Small intestine (tissue), 16 donors: ENCODE measurements at places on chromosomes 3 and 15.

DNA sequence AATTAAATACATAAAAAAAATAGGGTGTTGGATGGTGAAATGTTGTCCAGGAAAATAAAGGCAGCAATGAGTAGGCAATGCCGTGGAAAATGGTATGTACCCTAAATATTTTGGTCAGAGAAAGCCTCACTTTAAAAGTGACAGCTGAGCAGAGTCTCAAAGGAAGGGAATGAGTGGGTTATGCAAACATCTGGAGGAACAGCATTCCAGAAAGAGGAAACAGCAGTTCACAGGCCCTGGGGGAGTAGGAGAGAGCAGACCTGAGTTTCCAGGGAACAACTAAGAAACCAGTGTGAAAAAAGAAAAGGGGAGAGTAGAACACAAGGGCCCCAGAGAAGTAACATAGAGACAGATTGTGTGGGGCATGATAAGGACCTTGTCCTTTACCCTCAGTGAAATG is 230.0 kb upstream of the CNTN3 start:
- no peak for DNase-seq

DNA sequence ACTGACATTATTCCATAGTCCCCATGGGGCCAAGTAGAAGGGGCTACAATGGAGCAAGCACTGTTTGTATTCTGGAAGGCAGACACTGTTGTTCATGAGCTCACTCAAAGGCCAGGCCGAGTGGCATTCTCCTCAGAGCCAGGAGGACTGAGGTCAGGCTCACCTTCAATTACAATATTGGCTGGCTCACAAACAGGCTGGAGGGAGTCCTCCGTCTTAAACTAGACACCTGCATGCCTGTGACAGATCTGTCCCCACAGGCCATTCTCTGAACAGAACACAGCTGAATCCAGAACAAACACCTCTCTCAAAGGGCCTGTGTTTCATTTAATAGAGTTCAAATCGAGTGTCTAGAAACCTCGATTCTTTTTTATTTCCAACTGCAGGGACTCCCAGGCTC is 347.4 kb upstream of the PPP2R3A start:
- no peak for DNase-seq

GRCh38 chr15:39096608-39097205 is 484.2 kb upstream of the THBS1 start:
- no peak for DNase-seq

DNA sequence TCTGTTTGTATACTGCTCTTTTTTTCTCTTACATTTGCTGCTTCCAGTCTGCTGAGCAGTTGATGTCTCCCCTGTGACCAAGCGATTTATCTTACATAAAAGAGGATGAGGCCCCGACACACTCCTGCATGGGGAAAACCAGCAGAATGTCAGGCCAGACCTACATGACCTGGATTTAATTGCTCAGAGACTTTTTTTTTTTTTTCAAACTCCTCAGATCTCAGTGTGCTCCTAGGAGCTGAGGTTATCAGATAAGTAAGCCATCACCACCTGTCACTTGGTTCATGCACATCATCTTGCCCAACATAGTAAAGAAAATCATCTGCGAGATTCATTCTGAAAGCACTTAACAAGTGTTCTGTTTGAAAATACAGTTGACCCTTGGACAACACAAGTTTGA is 163.1 kb downstream of the PLCL2 start:
- no peak for DNase-seq

- no peak for DNase-seq
Observed at GRCh38 chr3:156617145-156617544, 57.2 kb upstream of the TIPARP start.

DNA sequence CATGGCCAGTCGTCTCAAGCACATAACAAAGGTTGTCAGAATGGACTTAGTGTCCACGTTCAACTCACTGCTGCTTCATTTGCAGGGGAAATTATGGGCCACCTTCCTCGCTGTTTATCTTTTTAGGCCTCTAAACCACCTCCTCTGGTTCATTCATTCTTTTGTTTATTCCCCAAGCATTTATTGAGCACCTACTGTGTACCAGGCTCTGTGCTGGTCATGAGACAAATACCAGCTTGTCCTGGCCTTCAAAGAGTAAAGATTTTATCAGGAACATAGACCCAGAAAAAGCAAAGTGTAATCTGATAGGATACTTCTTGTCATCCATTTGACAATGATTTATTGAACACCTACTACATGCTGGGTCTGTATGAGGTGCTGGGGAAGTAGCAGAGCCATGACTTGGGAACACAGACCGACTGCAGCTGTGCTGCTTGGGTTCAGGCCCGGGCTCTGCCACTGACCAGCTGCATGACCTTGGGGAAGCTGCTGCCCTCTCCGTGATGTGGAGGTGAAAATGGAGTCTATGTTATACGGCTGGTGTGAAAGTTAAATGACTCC is 63.4 kb upstream of the SLC6A6 start:
- no peak for DNase-seq

DNA sequence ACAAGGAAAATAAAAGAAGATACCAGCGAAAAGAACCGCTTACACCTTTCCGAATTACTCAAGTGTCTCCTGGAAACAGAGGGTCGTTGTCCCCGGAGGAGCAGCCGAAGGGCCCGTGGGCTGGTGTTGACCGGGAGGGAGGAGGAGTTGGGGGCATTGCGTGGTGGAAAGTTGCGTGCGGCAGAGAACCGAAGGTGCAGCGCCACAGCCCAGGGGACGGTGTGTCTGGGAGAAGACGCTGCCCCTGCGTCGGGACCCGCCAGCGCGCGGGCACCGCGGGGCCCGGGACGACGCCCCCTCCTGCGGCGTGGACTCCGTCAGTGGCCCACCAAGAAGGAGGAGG is 325 bp downstream of the ALCAM start:
- peak; percentile 60 for DNase-seq

DNA sequence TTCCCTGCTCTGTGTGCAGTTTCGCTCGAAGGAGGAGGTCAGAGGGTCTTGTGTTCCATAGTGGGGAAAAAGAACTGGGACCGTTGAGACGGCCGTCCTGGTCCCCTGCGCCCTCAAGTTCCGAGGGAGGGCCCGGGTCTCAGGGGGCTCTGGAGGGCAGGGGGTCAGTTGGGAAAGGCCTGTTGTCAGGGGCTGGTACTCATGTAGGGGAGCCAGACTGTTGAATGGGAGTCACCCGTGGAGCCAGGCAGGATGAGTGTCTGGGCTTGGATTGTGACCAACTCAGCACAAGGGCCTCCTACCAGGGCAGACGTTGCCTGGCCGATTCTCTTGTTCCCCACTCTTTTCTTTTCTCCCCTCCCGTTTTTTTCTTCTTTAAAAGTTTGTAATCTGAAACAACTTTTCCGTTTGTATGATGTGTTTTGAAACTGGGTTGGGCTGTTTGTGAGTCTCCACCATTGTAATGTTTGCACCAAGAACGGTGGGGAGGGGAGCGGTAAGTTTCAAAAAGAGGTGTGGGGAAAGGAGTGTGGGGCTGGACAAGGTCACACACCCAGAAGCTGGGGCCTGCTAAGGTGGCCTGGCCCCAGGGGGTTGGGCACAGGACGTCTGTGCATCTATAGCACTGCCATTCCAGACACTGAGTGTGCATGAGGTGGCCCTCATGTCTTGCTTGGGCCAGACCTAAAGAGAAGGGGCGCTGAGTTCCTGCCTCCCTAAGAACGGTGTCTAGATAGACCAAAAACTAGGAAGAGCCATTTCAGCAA is 1.1 kb downstream of the CMTM7 start:
- DNase-seq, result no peak

- no peak for DNase-seq
Observed at GRCh38 chr15:42784705-42785104, 47.8 kb upstream of the CDAN1 start.

- DNase-seq, result no peak
Observed at GRCh38 chr3:47527952-47528725, 14.6 kb upstream of the ELP6 start.

GRCh38 chr3:86251781-86252180 is 739.2 kb downstream of the VGLL3 start:
- no peak for DNase-seq

- no peak for DNase-seq
Observed at GRCh38 chr3:36595511-36595910, 168.8 kb downstream of the DCLK3 start.

- DNase-seq, result peak; percentile 52
Observed at GRCh38 chr3:71389191-71389590, 194.3 kb downstream of the FOXP1 start.

- DNase-seq, result no peak
Observed at GRCh38 chr3:181210275-181210674, 220.7 kb upstream of the DNAJC19 start.

- DNase-seq, result peak; percentile 67
Observed at GRCh38 chr15:78788016-78788660, 23.1 kb downstream of the ADAMTS7 start.

- no peak for DNase-seq
Observed at GRCh38 chr3:12506201-12506709, 22.0 kb downstream of the TSEN2 start.

DNA sequence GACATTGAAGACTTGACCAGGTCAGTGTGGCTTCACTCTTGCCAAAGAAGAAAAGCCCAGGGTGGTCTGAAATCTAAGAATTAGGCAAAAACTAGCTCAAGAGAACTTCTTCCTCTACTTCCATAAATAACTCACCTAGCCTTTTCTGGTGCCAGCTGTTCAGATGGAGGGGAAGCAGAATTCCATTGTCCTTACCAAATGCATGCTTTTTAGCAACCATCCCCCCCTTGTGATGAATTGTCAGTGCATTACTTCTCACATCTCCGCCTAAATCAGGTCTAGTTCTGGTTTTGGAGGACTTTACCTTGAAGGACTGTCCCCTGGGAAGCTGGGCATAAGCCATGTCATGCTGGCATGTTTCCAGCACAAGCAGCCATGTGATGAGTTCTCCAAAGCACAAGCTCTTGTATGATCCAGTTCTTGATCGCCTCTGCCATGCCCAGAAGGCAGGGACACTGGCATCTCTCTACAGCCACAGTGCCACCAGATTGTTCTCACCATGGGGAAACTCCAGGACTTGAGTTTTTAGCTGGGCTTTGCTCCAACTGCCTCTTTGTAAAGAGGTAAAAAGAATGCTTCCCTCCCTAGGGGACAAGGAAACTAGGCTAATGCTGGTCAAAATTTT is 96.4 kb upstream of the IL12A start:
- DNase-seq, result no peak

GRCh38 chr3:154496978-154497377 is 67.0 kb upstream of the GPR149 start:
- DNase-seq, result no peak

DNA sequence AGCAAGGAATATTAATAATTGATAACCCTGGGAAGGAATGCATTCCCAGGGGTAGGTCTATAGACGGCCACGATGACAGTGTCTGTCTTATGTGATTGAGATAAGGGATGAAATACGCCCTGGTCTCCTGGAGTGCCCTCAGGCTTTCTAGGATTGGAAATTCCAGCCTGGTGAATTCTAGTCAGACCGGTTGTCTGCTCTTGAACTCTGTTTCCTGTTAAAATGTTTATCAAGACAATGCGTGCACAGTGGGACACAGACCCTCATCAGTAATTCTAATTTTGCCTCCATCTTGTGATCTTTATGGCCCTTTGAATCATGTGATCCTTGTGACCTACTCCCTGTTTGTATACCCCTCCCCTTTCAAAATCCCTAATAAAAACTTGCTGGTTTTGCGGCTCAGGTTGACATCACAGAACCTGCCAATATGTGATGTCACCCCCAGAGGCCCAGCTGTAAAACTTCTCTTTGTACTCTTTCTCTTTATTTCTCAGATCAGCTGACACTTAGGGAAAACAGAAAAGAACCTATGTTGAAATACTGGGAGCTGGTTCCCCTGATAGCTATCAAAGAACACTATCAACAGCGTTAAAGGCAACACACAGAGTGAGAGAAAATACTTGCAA is 183.3 kb downstream of the PDE8A start:
- DNase-seq, result peak; percentile 59

- DNase-seq, result no peak
Observed at GRCh38 chr3:8524656-8525399, 23.2 kb downstream of the LMCD1 start.

DNA sequence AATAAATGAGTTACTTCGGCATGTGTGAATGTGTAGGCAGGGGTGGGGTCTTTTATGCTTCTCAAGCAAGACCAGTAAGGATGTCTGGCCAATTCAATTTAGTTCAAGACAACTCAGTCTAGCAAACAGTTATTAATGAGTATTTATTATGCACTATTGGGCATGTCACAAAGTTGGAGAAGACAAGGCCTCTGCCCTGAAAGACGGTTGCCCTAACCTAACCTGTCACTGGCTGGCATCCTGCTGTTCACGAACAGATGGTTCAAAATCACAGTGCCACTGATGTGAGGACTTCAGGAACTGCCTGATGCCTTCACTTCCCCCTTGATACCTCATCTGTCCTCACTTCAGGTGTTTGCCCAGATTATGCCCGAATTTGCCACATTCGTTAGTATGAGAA is 217.8 kb downstream of the SOX2 start:
- no peak for DNase-seq

DNA sequence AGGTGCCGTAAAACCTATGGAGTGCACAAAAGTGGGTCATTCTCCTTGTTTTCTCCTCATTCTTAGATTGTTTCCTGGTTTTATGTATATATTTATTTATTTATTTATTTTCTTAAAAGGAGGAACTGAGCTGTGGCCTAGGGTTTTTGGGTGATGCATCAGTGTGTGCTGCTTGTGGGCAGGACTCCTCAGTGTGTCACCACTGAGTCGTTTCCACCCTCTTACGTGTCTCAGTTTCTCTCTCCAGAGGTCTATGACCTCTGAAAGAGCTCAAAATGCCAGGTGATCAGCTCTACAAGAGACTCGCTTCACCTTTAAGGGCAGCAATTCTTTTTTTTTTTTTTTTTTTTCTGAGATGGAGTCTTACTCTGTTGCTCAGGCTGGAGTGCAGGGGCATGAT is 72.9 kb downstream of the CD200 start:
- no peak for DNase-seq

GRCh38 chr15:31377030-31377429 is 50.4 kb downstream of the KLF13 start:
- DNase-seq, result peak; percentile 92

DNA sequence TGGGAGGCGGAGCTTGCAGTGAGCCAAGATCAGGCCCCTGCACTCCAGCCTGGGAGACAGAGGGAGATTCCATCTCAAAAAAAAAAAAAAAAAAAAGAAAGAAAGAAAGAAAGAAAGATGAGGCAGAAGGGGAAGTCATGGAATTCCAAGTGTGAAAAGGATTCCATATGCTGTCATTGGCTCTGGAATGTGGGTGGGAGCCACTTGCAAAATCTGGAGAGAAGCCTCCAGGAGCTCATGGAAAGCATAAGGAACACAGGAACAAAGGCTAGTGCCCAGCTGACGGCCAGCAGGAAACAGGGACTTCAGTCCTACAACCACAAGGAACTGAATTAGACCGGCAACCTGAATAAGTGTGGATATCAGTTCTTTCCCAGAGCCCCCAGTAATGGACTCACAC is 12.5 kb upstream of the TRAK1 start:
- DNase-seq, result no peak

DNA sequence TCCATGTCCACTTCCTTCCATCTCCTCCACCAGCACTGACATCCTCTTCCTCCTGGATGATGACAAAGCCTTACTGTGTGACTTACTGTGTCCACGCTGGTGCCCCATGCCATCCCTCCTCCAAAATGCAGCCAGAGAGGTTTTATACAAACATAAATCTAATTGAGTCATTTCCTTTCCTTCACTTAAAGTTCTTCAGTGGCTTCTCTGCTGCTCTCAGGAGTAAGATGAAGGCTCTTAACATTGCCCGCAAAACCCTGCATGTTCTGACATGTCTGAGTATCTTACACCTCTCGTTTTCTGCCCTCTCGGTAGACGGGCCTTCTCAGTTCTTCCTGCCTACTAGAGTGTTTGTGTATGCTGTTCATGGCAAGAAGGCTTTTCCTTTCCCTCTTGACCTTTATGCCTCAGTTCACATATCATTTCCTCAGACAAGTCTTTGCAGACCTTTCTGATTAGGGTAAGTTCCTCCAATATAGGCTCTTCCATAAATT is 175.5 kb downstream of the CFAP20DC start:
- DNase-seq, result no peak

- DNase-seq, result no peak
Observed at GRCh38 chr3:55556619-55557537, 69.8 kb upstream of the WNT5A start.
